Activated T-helper 17 cell treated with anti-CD3 and anti-CD28 coated beads, Interleukin-2, amount 50 U/mL, for 72 hours (primary cell): ENCODE measurements at places on chromosomes 6 and 20. TPM values are rescaled to one million over a fixed set of nuclear protein-coding genes. Genes with fewer than 3 reads are reported as not detected.
A peak's percentile ranks its signal among the peaks of the same experiment; 100 is the strongest.

GRCh38 chr20:48609491-48609978 lies 218.3 kb downstream of the PREX1 start:
- ATAC-seq, result peak; percentile 100

The CCN2 gene
- not detected for total RNA-seq

The CALHM5 gene
- not detected for total RNA-seq

DNA sequence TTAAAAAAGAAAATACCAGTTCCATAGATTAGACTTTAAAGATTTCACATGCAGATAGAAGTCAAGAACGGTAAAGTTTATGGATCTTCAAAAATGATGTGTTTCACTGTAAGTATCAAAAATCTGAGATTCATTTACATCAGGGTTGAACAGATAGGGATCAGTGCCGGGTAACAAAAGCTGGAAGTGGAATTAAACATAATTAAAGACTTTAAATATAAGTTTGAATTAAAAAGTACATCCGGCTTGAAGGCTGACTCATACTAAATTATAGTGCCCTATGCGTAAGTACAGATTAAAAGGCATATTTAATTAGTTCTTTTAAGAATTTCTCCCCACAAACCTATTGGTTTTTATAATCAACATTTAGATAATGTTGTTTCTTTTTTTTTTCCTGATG lies 312.7 kb downstream of the PRL start:
- ATAC-seq, result no peak

GRCh38 chr6:24902782-24903181 lies 33.0 kb downstream of the RIPOR2 start:
- ATAC-seq, result peak; percentile 25

The SIGLEC1 gene
- not detected for total RNA-seq

GRCh38 chr6:127459231-127459641 lies at the start of gene KIAA0408:
KIAA0408 (minus strand) TSS chr6:127459389; CDS start chr6:127453981, 5,408 bp downstream.
- no peak for ATAC-seq

The MAP7 gene
- total RNA-seq, result 1.2 TPM

- no peak for ATAC-seq
These were observed 78.9 kb downstream of the THBS2 start for GRCh38 chr6:169174516-169175359.

The RCAN2 gene
- total RNA-seq, result 10.6 TPM

DNA sequence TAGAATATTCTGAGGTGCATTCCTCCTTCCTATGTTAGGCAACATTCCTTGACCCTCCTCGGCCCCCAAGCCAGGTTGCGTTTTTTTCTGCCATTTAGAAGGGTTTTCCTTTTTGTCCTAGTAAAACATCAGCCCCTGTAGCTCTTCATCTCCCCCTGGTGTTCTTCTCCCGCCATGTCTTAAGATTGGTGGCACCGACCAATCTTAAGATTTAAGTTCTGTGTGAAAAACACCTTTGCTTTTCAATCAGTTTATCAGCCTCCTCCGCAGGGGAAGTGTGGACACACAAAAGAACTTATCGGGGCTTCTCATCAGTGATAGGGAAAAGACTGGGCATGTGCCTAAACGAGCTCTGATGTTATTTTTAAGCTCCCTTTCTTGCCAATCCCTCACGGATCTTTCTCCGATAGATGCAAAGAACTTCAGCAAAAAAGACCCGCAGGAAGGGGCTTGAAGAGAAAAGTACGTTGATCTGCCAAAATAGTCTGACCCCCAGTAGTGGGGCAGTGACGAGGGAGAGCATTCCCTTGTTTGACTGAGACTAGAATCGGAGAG lies 719 bp upstream of the EDN1 start:
- ATAC-seq, result peak; percentile 56

The SYCP2L gene
- total RNA-seq, result not detected

The BANF2 gene
- total RNA-seq, result not detected

GRCh38 chr20:8385247-8385646 lies 253.2 kb downstream of the PLCB1 start:
- no peak for ATAC-seq

- no peak for ATAC-seq
These were observed 1234.7 kb upstream of the GJE1 start for GRCh38 chr6:140897804-140898573.

GRCh38 chr20:40307997-40308396 lies 381.0 kb downstream of the MAFB start:
- ATAC-seq, result no peak

- ATAC-seq, result no peak
These were observed 263.2 kb upstream of the RNF217 start for GRCh38 chr6:124699038-124699437.

DNA sequence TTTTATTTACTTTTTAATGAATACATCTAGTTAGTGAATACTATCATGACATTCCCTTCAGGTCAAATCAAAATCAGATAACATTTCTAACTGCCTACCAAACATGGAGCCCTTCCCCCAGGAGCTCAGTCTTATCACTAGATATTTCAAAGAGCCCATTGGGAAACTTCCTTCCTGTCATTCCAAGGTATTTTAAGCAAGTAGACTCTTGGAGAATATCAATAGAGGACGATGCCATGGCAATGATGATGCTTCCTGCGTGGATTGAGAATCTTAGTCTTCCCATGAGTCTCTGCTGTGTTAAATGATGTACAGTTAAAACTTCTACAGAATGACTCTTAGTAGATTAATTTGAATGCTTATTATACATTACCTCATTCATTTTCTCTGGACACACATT lies 384.9 kb downstream of the CENPW start:
- ATAC-seq, result no peak

GRCh38 chr6:55937261-55937947 lies 62.0 kb upstream of the BMP5 start:
- ATAC-seq, result no peak

The SPTLC3 gene
- not detected for total RNA-seq

DNA sequence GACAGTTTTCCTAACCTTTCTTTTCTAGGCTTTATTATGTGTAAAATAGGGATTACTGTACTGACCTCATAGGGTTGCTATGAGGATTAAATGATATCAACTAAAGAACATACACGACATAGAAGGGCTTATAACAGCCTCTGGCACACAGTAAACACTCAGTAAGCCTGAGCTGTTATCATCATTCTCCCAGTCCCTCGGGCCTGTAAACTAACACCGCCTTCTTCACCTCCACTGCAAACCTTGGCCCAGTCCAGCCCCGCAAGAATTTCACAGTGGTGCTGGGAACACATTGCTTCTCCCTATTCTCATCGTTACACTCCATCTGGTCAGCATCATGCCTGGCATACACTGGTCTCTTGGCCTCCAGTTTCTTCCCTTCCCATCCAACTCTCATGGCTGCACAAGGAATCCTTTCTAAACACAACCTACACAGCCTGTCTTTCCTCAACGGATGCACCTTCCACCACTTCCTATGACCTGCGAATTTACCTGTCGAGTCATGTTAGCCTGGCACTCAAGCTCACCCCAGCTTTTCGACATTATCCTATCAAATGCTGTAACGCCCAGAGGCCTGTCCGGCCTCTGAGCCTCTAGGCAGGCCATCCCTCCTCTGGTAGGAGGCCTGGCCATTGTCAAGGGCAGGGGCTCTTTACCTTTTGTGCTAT lies 92.1 kb downstream of the FYN start:
- ATAC-seq, result no peak

GRCh38 chr6:19067165-19067564 lies 680.0 kb downstream of the RNF144B start:
- no peak for ATAC-seq

The HLA-DQB1 gene
- 3.4 TPM for total RNA-seq

The SYNCRIP gene
- 106 TPM for total RNA-seq

GRCh38 chr6:104541411-104541810 lies 318.3 kb downstream of the HACE1 start:
- no peak for ATAC-seq

The ZSCAN26 gene
- total RNA-seq, result 3.3 TPM

DNA sequence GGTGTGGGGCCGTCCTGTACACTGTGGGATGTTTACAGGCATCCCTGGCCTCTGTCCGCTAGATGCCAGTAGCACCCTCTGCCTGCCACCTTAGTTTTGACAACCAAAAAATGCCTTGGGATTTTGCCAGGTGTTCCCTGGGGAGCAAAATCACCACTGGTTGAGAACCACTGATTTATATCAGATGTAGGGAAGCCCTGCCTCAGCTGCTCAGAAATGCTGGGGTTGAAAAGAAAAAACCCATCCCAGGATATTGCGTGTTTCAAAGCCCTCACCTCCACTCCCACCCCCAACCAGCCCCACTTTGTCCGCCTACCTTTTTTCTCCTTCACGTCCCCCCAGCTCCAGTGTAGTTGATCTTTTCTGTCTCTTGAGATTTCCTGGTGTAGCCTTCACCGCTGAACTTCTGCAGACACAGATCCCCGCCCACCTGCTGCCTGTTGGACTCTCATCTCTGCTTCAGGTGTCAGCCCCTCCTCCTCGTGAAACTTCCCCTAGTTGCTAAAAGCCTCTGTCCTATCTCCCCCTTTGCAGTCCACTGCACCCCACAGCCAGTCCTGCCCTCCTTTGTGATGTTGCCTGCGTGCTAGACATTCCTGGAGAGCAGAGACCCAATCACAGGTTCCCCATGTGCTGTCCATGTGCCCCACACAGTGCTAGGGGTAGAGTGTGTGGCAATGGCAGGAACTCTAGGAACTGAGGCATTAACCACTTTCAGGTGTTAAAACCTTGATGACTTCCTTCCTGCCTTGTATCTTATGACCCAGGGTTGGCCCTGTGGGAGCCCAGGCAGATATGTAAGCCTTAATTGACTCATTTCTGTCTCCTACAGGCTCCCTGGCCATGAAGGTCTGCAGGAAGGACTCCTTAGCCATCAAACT lies 98.9 kb downstream of the TBC1D7 start:
- peak; percentile 59 for ATAC-seq

DNA sequence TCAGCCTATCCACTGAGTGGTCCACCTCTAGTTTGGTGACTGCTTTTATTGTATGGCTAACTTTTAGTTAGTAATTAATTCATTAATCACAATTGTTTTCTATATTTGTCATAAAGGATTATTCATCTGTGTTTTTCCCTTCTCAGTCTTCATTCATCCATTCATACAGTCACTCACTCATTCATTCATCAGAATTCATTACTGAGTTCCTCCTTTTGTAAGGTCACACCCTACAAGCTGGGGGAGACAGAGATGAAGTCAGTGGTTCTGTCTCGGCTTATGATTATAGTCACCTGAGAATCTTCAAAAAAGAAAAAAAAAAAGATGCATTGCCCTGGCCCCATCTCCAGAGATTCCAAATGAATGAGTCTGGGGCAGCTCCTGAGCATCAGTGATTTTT lies 257.1 kb downstream of the ADGB start:
- peak; percentile 11 for ATAC-seq

DNA sequence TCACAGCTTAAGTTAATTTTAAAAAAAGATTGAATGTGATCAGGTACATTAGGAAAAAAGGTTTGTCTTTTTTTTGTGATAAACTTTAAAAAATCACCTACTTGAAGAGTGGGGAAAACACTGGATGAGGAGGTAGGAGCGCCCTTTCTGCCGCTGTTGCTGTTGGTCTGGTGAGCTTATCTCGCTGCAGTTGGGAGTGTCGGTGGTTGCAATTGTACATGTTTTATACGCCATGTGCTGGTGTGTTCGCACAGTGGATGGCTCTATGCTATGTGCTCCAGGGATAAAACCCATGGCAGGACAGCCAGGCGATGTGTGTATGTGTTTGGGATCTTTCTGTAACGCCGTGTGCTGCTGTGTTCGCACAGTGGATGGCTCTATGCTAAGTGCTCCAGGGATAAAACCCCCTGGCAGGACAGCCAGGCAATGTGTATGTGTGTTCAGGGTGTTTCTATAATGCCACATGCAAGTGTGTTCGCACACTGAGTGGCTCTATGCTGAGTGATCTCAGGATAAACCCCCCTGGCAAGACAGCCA lies 1.7 kb downstream of the SLC22A3 start:
- ATAC-seq, result no peak

DNA sequence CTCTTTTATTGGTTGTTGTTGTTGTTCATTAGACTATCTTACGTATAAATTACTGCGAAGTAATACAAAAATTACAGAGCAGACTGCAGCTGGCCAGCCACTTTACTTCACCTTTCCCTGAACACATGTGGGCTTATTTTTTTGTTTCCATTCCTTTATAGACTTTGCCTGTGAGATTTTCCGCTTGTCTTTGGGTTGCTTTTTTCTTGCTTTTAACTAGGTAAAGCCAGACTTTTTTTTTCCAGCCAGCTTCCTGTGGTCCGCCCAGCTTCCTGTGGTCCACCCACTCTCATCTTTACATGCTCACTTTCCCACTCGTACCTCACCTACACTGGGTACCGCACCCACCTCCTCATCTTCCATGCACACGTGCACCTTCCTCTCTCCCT lies 79.0 kb downstream of the IPCEF1 start:
- peak; percentile 62 for ATAC-seq
